GM23338 (cell line): ENCODE measurements at places on chromosomes 2 and 18. TPM values are rescaled to one million over a fixed set of nuclear protein-coding genes. Genes with fewer than 3 reads are reported as not detected.

DNA sequence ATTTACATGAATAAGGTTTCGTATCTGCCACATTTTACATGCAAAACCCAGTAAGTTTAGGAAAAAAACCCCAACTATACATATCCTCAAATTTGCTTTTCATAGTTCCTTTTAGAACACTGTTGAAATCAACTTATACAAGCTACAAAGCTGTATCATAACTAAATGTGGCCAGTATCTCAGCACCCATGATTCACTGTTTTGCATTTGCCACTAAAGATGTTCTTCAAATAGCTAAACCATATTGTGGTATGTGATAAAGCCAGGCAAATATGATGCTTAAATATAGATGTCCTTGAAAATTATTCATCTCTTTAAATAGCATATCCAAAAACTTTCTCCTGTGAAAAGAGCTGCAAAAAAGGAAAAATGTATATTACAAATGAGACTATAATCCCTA lies 29.9 kb downstream of the ROCK2 start:
- DNase-seq = no peak

GRCh38 chr2:184562532-184562931 lies 35.8 kb upstream of the ZNF804A start:
- no peak for DNase-seq

GRCh38 chr2:26016012-26016705 lies 17.7 kb upstream of the RAB10 start:
- DNase-seq = no peak

- DNase-seq = no peak
Observed at GRCh38 chr2:164412831-164413230, 208.5 kb downstream of the GRB14 start.

DNA sequence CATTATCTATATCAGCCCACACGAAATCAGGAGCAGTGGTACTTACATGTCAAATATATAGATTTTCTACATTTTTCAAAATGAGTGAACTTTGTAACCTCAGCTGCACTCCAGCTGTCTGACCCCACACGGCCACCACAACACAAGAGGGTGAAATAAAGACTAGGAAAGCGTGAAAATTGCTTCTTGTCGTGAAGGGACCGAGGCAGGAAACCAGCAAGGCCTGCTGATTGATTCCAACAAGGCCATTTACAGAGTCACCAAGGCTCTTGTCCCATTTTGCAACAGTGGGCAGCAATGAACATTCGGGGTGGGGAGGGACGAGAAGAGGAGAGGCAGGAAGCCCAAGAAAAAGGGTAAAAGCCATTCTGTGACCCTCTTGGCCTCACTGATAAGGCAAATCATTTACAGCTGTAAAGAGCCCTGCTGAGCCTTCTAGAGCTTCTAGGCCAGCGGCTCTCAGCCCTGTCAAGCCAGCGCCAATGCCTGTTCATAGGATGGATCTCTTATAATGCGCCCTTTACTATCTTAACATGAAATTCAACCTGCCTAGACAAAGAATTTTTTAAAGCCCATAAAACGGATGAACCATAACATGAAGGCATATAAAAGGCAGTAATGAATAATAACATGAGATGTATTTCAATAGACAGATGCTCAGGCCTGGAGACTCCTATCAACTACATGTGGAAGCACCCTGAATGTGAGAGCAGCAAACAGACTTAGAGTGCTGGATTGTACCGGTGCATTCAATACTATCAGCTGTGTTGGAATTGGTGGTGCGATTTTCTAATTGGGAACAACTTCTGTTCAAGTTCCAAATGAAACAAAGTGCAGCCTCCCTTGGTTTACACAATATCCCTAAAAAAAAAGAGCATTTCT lies 269.0 kb downstream of the CDCA7 start:
- peak; percentile 33 for DNase-seq

- DNase-seq = no peak
Observed at GRCh38 chr2:112682101-112682500, 36.4 kb downstream of the SLC20A1 start.

GRCh38 chr2:211724933-211725332 lies 813.7 kb downstream of the ERBB4 start:
- no peak for DNase-seq

GRCh38 chr2:236775511-236775910 lies 205.9 kb downstream of the ACKR3 start:
- DNase-seq = no peak

- no peak for DNase-seq
Observed at GRCh38 chr2:225771701-225772100, 372.2 kb downstream of the NYAP2 start.

- DNase-seq = no peak
Observed at GRCh38 chr18:13604786-13605185, 121.6 kb downstream of the FAM210A start.

- DNase-seq = no peak
Observed at GRCh38 chr2:65749545-65749944, 317.1 kb upstream of the SPRED2 start.

GRCh38 chr2:137255345-137255744 lies 490.0 kb downstream of the THSD7B start:
- DNase-seq = no peak

DNA sequence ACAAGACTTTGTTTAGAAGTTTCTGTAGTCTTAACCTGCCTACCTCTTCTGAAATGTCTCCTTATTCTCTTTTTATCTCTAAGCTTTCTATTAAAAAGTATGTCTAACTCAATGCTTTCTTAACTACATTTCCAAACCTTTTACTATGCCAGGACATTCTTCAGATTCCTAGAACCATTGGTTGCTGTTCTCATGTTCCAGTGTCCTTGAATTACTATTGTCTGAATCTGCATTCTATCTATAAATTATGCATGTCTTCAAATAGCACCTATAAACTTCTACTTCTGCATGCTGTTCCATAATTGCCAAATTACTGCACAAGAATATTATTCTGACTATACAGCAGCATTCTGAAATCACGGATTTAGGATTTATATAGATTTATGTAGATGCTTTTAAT lies 166.0 kb upstream of the VWC2L start:
- DNase-seq = peak; percentile 68

DNA sequence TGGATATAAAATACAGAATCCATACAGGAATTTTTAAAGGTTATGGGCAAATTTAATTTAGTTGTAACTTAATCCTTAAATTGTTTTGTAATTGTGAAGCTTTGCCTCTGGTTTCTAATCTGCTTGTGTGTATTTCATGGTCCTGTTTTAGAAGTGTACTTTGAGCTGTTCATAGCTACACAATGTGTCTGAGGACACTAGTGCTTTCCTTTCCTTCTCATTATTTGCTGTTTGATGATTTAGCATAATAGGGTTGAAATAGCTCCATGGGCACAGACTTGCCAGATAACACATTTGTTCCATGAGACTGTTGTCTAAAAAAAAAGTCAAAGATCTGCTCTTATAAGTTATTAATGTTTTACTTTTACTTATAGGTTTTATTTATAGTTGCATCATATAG lies 134.2 kb downstream of the MYO1B start:
- DNase-seq = no peak

GRCh38 chr2:196970099-196970498 lies 43.6 kb upstream of the PGAP1 start:
- DNase-seq = no peak

DNA sequence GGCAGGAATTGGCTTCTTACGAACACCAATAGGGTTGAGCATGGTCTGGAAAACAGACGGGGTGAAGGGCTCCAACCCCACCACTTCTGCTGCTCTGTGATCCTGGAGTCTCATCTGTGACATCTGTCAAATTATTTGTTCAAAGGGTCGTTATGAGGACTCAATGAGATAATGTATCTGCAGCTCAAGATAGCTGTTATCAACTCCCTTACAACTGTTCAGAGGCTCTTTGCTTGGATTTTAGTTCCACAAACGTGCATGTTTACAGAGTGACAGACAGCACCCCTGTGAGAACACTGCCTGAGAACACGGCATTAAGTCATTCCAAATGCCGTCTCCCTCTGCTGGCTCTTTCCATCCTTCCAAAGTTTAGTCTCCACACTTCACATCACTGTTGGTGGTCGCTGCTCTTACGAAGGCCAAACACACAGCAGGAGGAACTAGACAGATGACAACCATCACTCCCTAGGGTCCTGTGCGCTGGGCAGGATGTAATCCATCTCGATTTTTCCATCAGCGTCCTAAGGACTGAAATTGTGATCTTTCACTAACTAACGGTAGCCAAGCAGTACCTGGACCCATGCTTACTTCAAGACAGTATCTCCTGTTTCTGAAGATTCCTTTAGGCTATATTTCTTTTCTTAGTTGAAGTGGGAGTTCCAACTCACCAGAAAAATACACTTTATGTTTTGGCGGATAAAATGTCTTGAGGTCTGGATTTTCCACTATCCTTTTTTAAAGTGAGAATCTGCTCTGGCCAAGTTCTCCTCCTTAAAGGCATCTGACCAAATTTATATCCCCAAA lies 220.3 kb downstream of the ANAPC1 start:
- no peak for DNase-seq

DNA sequence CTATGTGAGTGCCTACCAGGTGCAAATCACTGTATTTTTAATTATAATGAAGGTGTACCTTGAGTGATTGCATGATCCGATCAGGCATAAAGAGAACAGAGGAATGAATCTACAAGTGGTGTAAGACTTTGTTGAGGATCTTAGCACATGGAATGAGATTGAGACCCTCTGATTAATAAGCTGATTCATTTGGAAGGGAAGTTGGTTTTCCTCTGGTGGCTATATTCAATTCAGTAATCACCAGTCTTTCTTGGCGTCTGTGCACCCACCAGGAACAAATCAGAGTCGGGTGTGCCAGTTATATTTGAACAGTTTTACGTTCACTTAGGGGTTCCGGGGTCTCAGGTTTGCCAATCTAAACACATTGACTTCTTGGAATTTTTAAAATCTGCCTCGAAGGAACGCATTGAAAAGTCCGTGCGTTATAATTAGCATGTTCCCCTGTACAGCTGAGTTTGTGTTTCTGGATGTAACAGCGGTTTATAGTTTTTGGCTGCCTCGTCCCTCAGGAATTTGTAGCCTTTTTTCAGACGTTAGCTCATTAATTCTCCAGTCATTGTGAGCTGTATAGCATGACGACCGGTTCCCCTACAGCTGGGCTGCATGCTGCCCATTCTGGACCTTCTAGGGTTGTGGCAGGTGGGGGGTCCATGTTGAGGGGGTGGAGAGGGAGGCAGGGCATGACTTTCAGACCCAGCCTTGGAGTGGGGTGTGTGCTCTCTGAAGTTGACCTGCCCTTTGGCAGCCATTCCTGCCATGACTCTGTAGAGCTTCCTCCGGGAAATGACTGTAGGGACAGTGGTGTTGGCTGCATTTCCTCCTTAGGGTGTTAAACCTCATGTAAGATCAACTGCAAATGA lies 20.3 kb downstream of the MYO1B start:
- DNase-seq = no peak

DNA sequence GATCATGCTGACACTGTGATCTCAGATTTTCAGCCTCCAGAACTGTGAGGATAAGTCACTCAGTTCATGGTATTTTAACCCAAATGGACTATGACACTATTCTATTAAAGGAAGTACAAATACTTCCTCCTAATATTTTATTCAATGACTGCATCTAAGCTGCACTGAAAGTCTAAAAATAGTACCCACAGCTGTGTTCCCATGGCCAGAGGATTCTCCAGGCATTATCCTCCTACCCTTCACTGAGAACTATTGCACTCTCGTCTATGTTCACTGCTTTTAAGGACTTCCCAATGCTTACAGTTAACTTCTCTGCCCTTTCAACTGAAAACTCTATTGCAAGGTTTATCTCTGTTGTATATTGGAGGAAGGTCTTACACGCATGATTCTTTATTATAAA lies 15.2 kb downstream of the LRATD1 start:
- DNase-seq = no peak

GRCh38 chr2:37573451-37574388 lies 97.7 kb downstream of the CDC42EP3 start:
- no peak for DNase-seq

- DNase-seq = no peak
Observed at GRCh38 chr2:26769089-26769761, 5.1 kb downstream of the SLC35F6 start.

DNA sequence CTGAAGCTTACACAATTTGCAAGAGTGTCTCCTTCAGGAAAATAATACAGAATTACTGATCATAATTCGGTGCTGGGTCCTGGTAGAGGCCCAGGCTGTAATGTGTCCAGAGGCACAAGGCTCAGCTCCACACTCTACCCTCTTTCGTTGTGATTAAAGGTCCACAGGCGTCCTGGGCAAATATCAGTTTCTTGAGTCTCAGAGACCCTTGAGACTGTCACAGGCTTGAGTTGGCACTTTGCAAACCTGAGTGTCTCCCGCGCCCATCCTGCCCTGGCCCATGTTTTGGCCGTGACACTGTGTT lies 46.9 kb upstream of the SMAD7 start:
- DNase-seq = peak; percentile 56

GRCh38 chr2:20190876-20191713 lies 33.8 kb downstream of the SDC1 start:
- peak; percentile 78 for DNase-seq

GRCh38 chr18:46237891-46238290 lies 133.7 kb downstream of the HAUS1 start:
- DNase-seq = no peak

DNA sequence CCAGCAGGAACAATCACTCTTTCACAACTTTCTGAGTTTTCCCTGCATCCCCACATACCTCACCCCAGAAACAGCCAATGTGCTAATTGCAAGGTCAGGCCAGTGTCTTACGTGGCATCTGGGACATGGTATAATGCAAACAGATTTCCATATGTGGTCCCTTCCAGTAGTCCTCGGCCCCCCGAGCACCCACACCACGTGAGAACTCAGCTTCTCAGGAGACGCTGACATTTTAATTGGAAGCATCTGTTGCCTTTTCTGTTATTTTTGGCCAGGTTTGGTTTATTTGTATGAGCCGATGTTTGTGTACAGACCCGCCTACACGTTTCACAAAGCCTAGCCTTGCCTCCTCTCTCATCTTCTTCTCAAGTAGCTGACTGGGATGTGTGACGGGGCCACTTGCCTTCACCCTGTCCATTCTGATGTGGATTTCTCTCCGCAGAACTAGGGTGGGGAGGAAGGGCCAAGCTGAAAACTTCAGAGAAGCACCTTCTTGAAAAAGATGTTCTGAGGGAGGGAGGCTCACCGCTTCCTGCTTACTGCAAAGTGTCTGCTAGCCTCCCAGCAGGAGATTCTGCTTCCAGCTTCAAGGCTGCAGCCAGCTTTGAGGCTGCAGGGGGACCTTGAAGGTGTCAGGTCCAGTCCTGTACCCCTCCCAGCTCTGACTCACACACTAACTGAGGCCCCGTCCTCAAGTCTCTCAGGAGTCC lies 109.6 kb upstream of the SLC14A2 start:
- DNase-seq = no peak

Gene THOC1
- 71.2 and 108 TPM in 2 replicates for total RNA-seq

Gene NYAP2
- total RNA-seq = not detected in 2 replicates

Gene ERBB4
- total RNA-seq = 0.73 and 1.4 TPM in 2 replicates

Gene CD226
- total RNA-seq = 0.04 TPM in 1 of 2 replicates, not detected in the other

Gene TWIST2
- total RNA-seq = 12.5 and 13.6 TPM in 2 replicates

Gene GAREM2
- 20.8 and 23.8 TPM in 2 replicates for total RNA-seq

Gene DCAF17
- 34.3 and 37.3 TPM in 2 replicates for total RNA-seq

Gene CPLX4
- not detected in 2 replicates for total RNA-seq

Gene FTCDNL1
- total RNA-seq = 1.7 and 3.3 TPM in 2 replicates

Gene PMAIP1
- 151 and 156 TPM in 2 replicates for total RNA-seq

Gene DCDC2C
- total RNA-seq = not detected in 2 replicates

Gene VSNL1
- total RNA-seq = 95.6 and 102 TPM in 2 replicates
